ENCODE measurements at places on chromosomes 1 and 21.

GRCh38 chr1:2641381-2642130 is 8.7 kb upstream of the MMEL1 start:
- DNase-seq, result peak; percentile 31

GRCh38 chr1:224770336-224770693 is 154.2 kb downstream of the CNIH3 start:
- DNase-seq, result no peak

DNA sequence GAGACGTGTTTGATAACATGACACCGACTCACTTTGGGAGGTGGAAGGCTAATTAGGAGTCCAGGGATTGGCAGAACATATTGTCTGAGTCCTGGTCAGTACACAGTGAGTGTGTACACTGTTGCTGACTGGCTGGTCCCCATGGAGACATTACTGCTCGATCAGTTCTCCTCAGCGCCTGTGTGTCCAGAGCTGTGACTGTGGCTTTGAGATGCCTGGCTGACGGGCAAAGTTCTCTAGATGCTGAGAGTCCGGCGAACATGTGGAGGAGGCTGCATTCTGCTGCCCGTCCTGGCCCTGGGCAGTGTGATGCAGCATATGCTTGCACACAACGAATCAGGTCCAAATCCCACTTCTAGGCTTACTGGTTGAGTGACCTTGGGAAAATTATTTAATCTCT is 280.1 kb upstream of the ST6GALNAC5 start:
- DNase-seq, result no peak

DNA sequence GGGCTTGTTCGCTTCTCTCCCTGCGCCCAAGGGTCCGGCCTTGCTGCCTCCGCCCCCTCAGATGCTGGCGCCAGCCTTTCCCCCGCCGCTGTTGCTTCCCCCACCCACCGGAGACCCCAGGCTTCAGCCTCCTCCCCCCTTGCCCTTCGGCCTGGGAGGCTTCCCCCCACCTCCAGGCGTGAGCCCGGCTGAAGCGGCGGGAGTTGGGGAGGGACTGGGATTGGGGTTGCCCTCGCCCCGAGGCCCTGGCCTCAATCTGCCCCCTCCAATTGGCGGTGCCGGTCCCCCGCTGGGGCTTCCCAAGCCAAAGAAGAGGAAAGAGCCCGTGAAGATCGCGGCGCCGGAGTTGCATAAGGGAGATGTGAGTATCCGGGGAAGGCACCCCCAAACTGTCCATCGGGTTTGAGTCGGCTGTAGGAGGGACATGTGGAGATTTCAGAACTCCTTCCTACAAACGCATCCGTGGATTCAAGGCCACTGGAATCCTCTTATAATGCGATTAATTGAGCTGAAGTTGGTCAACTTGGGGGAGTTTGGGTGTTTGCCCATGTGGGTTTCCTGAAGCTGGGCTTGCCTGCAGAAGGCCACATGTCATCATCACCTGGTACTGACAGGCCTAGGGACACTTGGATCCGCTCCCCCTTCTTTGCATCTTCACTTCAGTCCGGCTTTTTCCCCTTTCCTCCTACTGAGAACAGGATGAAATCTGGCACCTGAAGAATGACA is 707 bp downstream of the PRCC start:
- DNase-seq, result no peak

GRCh38 chr1:51238034-51238403 is 1.9 kb downstream of the RNF11 start:
- DNase-seq, result no peak

- DNase-seq, result no peak
Observed at GRCh38 chr1:150259217-150259616, 1.6 kb downstream of the CA14 start.

- DNase-seq, result no peak
Observed at GRCh38 chr1:174167265-174167803, 8.0 kb downstream of the RABGAP1L start.

DNA sequence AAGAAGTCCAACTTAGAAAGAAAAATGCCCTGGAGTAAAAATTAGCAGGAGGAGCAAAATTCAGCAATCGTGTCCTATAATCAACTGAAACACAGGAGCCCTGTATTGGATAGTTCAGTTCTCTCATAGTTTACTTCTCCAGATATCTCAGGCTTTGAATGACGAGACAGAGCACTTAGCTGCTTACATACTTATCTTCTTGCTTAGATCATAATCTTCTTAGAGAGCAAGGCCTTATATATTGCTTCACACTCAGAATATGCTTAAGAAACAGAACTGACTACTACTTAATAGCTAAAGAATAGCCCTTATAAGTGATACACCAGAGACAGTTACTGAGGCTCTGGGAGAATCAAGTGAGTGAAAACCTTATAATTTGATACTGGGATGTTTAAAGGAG is 38.9 kb downstream of the TOR3A start:
- no peak for DNase-seq

- DNase-seq, result peak; percentile 67
Observed at GRCh38 chr1:161738627-161739287, 10.8 kb upstream of the DUSP12 start.

GRCh38 chr1:186896211-186896610 is 67.5 kb downstream of the PLA2G4A start:
- DNase-seq, result no peak

- DNase-seq, result no peak
Observed at GRCh38 chr21:22609802-22610201, 1611.6 kb downstream of the NCAM2 start.

DNA sequence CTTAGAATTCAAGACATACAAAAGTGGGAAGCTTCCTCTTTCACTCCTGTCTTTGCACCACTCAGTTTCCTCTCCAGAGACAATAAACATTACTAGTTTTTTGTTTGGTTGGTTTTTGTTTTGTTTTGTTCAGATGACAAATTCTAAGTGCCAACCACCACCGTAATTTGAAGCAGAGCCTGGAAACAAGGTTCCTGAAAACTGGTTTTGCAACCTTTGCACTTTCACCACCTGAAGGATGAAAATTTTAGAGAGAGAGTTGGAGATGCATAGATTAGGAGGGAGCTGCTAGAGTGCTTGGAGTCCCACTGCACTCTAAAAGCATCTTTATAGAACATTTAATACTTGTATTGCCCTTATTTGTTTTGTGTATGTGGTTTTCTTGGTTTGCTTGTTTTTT is 20.2 kb upstream of the MGST3 start:
- no peak for DNase-seq

DNA sequence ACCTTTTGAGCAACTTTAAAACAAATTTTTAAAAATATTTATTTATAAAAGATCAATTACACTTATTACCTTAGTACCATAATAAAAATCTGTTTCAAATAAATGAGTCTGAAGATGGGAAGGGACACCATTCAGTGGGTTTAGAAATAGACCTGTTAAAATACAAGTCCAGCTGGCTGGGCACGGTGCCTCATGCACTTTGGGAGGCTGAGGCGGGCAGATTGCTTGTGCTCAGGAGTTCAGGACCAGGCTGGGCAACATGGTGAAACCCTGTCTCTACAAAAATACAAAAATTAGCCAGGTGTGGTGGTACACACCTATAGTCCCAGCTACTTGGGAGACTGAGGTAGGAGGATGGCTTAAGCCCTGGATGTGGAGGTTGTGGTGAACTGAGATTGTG is 57.0 kb downstream of the ITSN1 start:
- no peak for DNase-seq

DNA sequence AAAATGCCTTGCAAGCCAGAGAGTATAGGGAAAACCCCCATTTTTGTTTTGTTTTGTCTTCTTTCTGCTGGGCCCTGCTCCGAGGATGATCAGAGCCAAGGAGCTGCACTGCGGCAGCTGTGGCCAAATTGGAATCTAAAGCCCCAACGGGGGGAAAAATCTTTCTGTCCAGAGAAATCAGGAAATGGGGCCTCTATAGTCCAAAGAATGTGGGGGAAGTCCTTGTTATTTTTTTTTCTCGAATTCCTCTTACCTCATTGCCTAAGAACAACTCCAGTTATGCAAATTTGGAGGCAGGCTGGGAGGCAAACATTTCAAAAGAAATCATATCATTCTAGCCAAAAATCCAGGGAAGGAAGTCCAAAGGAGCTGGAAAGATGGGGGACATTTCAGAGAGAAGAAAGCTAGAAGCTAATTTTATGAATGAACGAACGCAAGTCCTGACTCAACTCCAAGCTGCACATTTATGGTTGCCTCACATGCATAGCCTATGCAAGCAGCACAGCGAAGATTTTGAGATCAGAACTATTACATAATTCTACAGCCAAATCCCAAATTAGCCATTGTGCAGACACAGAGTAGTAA is 263.2 kb downstream of the KCTD3 start:
- no peak for DNase-seq

- DNase-seq, result no peak
Observed at GRCh38 chr1:121518726-121519041, 333.9 kb downstream of the SRGAP2C start.

GRCh38 chr1:228351850-228352249 is 54.8 kb downstream of the TRIM11 start:
- DNase-seq, result no peak

GRCh38 chr1:87394513-87394912 is 65.8 kb downstream of the LMO4 start:
- DNase-seq, result no peak

GRCh38 chr1:234611847-234612351 is 1.9 kb upstream of the IRF2BP2 start:
- DNase-seq, result peak; percentile 36

DNA sequence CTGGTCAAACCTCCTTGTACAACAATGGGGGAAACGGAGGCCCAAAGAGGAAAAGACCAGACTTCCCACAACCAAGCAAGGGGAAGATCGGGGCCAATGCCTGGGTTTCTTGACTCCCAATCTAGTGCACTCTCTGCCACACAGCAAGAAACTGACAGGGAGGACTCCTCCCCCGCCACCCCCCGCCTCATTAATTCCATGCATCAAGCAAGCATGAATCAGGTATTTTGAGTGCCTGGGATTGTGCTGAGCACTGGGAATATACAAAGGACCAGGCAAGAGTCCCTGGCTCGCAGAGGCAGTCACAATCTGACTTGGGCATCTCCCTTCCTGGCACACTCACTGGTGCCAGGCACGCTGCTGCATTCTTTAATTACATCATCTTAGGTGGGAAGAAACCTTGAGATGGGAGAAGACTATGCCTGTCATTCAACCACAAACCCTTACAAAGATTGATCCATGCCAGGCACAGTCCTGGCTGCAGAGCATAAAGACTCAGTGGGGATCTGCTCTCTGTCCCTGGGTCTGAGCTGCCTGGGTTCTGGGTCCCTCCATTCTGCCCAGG is 4.4 kb upstream of the KCNC4 start:
- DNase-seq, result no peak

- DNase-seq, result no peak
Observed at GRCh38 chr1:201013031-201013485, 10.5 kb downstream of the KIF21B start.

- no peak for DNase-seq
Observed at GRCh38 chr1:2999571-2999970, 21.7 kb upstream of the ACTRT2 start.

GRCh38 chr1:244231572-244232315 is 180.7 kb downstream of the ZBTB18 start:
- no peak for DNase-seq

GRCh38 chr1:153202006-153202405 is 1.2 kb upstream of the LELP1 start:
- DNase-seq, result no peak

- DNase-seq, result peak; percentile 50
Observed at GRCh38 chr1:204188959-204189639, 7.2 kb downstream of the KISS1 start.

GRCh38 chr1:8463144-8463927 is 145.4 kb downstream of the SLC45A1 start:
- no peak for DNase-seq

Data from GM20000 (cell line).